GOT3 (cell line): ENCODE measurements at places on chromosomes 2 and 18.

DNA sequence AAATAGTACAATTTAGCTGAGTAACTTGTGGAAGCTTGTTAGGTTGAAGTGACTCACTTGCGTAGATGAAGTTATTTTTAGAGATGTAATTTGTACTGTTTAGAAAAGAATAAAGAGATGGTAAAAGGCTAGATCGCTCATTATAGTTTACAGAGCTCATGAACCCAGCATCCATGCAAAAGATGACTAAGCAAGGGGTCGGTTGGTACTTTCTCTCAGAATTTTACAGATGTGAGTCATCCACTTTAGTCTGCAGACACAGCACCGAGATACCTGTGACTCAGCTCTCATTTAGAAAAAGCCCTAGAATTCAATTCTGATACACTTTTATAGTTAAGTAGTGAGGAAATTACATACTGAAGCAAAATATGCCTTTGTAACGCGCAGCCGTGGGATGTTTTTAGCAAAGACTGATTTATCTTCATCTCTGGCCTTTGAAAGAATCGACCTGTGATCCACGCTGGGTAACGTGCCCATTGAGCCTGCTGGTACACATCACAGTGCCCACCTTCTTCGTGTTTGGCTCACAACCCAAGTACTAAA is 116.5 kb upstream of the FOSL2 start:
- DNase-seq = peak; percentile 13

- no peak for DNase-seq
Measured at GRCh38 chr2:60515721-60516226, 37.7 kb downstream of the BCL11A start.

GRCh38 chr2:155203178-155203577 is 504.7 kb downstream of the KCNJ3 start:
- no peak for DNase-seq

DNA sequence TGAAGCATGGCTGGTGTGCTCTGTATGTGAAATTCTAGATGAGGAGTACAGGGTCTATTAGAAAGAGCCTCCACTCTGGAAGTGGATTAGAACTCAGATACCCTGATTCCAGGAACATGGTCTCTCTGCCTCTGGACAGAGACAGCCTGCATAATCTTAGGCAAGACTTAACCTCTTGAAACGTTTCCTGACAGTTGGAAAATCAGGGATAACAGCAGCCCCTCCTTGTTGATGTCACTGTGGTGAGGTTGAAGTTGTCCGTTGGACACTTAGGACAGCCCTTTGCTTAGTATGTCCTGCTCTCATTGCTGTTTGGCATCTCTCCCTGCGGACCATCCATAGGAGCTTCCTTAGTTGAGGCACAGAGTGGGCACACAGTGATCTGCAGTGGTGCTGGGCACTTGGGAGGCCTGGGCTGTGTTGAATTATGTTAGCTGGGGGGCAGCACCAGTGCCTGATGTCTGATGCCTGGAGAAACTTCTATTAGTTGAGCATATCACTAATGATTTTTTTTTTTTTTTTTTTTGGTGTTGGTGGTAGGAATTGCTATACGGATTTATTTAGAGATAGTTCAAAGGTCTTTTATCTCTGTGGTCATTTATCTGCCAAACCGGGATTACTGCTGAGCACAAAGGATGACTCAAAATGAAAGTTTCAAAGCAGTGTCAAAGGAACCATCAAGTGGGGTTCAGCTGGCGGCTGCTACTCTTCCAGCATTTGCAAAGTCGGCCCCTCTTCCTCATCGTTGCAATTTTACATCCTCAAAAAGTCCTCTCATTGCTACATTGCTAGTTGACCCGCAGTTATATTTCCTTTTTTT is 28.8 kb downstream of the SETBP1 start:
- no peak for DNase-seq

GRCh38 chr18:68960355-68960754 is 162.5 kb downstream of the CCDC102B start:
- DNase-seq = no peak

GRCh38 chr2:32802877-32803276 is 143.9 kb upstream of the LTBP1 start:
- no peak for DNase-seq

GRCh38 chr18:24727685-24728084 is 267.2 kb downstream of the HRH4 start:
- no peak for DNase-seq

- peak; percentile 61 for DNase-seq
Measured at GRCh38 chr18:3449512-3450011, 410 bp upstream of the TGIF1 start.

DNA sequence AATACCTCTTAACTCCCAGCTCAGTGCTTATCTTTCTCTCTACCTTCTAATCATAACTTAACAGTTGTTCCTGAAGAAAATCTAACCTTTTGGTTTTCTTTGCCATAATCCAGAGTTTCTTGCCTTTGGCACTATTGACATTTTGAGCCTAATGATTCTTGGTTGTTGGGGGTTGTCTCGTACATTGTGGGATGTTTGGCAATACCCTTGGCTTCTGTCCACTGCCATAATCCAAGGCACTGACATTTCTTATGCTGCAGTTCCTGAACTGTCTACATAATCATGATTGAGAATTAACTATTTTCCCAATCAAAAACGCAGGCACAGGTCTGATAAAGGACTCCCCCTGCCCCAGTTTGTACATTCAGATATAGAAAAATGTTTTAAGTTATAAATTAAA is 203.2 kb upstream of the MEX3C start:
- DNase-seq = no peak

DNA sequence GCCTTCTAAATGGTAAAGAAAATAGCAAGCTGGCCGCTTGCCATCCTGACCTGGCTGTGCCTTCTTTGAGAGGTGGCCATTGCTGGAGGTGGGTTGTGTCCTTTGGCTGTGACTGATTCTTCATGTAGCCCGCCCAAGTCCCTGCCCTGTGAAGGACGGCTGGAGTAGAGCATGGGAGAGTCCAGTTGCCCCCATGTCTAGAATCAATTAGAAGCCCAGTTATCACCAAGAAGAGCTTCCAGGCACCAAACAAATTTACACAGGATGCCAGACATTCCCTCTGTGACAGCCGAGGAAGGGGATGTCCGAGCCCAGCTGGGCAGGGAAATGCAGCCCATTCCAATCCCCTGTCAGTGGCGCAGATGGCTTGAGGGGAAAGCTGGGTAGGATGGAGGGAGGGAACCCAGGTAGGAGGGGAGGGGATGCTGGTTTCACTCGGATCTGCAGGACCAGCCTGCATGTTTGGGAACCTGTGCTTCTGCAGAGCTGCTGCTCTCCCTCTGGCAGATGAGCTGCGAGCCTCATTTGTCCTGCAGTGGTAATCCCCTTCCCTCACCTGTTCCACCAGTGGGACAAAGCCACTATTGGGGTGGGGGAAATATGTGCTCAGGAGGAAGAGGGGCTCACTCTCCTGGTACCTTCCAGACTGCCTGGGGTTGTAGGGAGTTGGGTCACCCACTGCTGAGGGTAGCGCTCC is 25.7 kb upstream of the ASB18 start:
- no peak for DNase-seq

DNA sequence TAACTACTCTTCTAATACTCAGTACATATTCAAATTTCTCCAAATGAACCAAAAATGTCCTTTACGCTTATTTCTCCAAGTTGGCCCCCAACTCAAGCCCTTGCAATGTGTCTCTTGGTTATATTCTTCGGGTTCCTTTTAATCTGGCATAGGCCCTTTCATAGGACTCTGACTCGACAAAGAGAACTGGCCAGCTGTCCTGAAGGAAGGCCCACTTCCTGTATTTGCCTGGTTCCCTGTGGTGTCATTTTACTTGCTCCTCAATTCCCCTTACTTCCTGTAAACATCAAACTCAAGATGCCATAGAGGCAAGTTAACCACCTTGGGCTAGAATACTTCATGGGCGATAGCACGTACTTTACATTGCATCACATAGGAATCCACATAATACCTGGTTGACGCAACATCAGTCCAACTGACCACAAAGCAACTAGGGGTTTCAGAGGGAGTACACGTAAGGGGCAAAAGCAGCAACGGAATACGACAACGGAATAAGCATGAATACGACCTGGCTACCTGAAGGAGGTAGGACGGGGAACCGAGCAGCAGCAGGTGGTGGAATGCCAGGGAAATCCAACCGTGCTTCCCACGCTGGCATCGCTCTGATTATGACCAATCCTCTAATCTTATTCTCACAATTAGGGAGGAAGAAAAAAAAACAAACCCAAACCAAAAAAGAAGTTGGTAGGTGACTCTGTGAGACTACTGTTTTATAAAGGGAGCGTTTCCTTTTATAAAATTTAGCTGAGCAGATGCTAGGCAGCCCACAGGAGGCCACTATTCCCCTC is 823 bp upstream of the GORASP2 start:
- DNase-seq = no peak

DNA sequence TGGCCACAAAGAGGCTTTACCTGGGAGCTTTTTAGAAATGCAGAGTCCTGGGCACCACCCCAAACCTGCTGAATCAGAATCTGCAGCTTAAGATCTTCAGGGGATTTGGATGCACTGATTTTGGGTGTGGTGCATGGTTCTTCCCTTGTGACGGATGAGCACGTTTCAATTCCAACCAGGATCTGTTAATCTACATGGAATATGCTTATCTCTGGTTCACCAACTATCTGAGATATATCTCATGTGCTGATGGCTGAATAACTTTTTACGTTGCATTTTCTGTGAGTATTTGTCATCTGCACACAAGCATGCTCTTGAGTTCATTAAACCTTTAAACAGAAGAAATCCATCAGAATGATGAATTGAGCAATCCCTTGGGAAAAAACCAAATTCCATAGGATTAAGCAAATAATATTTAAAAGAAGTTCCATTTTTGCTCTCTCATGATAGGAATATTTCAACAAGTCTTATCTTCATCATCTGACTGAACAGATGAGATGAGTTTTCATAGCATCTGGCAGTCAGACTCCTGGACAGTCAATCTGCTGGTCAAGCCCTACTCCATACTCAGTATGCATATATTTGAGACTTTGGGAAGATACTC is 120.6 kb downstream of the PLB1 start:
- no peak for DNase-seq

GRCh38 chr18:49597157-49597931 is 35.5 kb downstream of the LIPG start:
- DNase-seq = no peak

- DNase-seq = no peak
Measured at GRCh38 chr18:8660316-8660715, 45.0 kb upstream of the MTCL1 start.

DNA sequence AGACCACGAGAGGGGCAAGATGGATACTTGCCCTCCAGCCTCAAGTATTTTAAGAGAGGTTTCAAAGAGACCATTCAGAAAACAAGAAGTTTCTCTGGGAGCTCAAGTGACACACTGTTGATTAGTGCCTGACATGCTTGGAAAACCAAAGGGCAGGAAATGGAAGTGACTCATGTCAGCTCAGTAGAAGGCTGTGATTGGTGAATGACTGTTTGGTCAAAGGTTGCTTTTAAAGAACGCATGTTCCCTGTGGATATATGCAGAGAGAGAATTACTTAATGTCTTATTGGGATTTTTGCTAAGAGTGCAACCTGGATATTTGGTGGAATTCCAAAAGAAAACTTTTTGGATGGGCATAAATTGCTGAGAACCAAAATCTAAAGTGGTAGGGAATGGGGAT is 549.9 kb downstream of the XIRP2 start:
- no peak for DNase-seq

- no peak for DNase-seq
Measured at GRCh38 chr2:112896909-112897623, 13.9 kb upstream of the IL37 start.

DNA sequence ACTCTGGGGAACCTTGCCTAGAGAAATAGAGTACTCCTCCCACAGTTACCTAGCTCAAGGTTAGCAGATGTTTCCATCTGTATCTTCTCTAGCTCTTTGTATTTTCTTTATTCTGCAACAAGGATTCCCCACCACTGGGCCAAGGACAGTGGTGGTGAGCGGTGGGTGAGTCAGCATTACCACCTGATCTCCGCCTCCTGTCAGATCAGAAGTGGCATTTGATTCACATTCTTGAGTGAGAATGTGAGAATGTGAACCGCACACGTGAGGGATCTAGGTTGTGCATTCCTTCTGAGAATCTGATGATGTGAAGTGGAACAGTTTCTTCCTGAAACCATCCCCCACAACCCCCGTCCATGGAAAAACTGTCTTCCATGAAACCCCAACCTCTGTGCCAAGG is 9.0 kb downstream of the EPB41L3 start:
- DNase-seq = no peak

- no peak for DNase-seq
Measured at GRCh38 chr18:52963481-52963880, 623.5 kb downstream of the DCC start.

GRCh38 chr2:154551649-154552048 is 146.8 kb upstream of the KCNJ3 start:
- DNase-seq = no peak

DNA sequence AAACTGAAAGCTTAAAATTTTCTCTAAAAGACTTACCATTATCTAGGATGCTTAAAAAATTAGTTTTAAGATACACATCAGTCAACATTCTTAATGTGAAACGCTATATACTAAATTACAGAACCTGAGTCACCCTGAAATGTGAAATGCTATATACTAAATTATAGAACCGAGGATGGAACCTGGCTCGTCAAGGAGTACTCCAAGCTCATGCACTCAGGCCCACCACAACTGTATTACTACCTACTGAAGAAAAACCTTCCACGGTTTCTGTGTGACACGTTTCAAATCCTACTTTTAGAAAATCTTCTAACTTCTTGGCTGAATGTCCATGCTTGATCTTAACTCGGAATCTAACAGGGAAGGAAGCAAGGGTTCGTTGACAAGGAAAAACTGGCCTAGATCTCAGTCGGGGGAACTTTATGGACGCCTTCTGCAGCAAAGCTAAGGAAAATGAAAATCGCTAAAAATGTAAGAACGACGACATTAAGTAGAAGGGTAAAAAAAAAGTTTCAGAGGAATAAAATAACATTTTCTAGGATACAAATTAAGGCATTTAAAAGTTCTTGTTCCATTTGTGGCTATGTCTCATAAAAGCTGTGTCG is 1.4 kb downstream of the PRKD3 start:
- no peak for DNase-seq

DNA sequence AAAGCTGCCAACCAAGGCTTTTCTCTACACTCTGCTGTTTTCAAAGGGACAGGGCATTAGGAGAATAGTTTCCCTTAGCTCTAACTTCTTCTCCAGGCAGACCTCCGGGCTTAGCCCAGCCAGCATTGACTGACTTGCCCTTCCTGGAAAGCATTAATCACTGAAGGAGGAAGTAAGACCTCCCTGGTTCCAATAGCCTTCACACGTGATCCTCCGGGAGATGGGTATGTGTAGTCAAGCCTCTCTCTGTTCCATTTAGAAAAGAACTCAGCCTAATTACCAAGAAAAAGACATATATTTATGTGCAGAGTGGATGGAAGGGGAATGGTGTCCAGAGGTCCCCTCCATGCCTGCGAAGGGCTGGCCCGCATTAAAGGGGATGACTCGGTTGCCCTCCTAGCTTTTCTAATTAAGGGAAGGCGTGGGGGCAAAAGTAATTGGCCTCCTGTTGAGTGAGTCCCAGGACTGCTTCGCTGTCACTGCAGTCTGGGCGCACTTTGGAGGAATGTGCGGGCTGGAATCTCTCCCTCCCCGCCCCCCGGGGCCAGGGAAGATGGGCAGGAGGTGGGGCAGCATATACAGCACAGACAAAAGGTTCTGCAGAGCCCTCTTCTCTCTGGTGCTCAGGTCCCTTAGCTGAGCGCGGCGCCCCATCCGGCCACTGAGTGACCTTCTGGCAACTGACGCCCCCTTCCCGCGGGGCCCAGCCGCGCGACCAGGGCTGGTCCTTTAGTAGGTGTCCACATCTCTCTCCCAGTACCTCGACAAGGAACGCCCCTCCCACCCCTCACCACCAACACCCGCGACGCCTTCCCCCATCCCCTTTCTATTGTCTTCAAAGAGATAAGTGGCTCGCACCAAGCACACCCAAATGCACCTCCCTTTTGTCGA is 686.0 kb downstream of the NRXN1 start:
- no peak for DNase-seq

GRCh38 chr2:16716024-16716423 is 50.4 kb upstream of the CYRIA start:
- no peak for DNase-seq
